ENCODE measurements at places on chromosomes 5 and 9.

DNA sequence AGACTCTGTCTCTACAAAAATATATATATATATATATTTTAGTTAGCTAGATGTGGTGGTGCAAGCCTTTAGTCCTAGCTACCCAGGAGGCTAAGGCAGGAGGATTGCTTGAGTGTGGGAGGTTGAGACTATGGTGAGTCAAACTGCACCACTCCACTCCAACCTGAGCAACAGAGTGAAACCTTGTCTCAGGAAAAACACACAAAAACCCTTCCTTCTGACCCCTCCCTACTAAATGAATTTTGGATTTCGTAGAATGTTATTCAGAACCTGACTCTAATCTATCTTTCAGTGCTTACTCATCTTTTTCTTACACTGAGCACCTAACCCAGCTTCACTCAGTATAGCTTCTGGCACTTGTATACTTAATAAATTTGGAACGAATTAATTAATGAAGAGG lies 35.2 kb upstream of the IL7R start:
- no peak for DNase-seq

GRCh38 chr9:129317179-129318011 lies 139.3 kb upstream of the IER5L start:
- DNase-seq = no peak

DNA sequence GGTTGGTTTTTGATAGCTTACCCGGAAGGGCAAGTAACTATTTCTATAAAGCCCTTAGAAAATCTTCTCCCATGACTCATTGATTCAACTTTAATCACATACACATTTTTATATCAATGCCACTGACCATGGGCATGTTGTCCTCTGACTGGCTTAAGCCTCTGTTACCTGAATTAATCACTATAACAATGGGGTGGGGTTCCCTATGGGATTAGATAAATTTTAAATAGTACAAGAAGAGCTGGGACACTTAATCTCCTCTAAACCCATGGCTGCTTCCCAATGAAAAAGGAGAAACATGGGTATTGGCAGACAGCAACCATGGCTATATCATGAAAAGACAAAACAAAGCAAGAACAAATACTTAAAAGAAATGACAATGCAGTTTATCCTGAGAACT lies 636.2 kb downstream of the BRINP1 start:
- DNase-seq = no peak

DNA sequence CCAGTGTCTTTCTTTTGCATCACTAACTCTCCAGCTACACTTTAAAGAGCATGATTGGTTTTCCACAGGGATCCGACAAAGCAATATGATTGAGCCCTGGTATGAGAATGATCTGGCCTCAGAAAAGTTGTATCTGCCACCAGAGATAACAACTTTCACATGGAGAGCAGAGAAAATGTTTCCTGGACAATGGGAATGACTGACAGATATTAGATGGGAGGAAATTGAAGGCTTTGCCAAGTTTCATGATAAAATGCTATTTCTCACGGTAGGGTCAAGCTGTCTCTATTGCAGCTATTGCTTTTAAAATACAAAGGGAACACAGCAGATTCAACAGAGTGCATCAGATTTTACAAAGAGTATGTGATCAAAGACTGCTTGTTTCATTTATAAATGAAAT lies 56.4 kb upstream of the GLIS3 start:
- no peak for DNase-seq

GRCh38 chr5:103224118-103224893 lies 34.3 kb upstream of the MACIR start:
- peak; percentile 78 for DNase-seq

DNA sequence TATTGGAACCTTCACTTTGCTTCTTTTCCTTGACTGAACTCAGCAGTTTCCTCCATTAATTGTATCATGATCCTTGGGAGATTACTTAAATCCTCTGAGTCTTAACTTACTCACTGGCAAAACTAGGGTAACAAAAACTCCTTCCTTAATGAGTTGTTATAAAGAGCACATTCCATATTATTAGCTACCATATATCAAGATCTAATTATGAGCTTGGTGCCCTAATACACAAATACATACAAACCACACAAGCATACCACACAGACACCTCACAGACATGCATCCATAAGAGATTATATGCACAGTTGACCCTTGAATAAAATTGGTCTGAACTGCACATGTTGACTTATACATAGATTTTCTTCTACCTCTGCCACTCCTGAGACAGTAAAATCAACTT lies 2.5 kb upstream of the SPINK7 start:
- DNase-seq = no peak

- DNase-seq = peak; percentile 48
Observed at GRCh38 chr9:37926737-37927118, 22.8 kb upstream of the SLC25A51 start.
